ENCODE measurements at places on chromosomes 6 and 20.
A peak's percentile ranks its signal among the peaks of the same experiment; 100 is the strongest.

DNA sequence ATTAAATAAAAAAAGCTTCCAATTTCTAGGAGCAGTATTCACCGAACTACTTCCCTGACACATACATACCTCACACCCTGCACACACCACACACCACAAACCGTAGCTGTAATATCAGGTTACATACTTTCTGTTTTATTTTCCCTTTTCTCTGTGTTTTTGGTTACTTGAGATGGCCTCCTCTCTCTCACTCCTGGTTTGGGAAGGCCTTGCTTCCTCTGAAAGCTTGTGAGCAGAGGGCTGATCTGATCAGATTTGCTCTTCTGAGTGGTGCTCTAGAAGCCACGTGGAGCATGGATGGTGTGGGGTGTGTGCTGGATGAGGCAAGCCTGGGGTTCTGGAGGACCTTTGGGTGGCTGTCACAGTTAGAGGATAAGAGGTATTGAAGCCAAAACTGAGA is 20.9 kb downstream of the UTRN start:
- peak; percentile 60 for DNase-seq

DNA sequence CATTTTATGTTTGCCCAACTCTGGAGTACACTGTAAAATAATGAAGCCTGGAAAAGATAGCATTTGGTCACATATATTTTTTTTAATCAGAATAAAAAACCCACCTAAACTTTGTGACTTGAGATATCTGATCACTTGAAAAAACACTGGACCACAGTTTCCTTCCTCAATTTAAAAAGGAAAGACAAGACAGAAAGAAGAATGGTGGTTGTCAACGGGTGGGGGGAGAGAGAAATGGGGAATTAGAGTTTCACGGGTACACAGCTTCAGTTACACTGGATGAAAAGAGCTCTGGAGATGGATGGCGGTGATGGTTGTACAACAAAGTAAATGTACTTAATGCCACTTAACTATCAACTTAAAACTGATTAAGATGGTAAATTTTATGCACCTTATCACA is 14.7 kb upstream of the DST start:
- DNase-seq: no peak

DNA sequence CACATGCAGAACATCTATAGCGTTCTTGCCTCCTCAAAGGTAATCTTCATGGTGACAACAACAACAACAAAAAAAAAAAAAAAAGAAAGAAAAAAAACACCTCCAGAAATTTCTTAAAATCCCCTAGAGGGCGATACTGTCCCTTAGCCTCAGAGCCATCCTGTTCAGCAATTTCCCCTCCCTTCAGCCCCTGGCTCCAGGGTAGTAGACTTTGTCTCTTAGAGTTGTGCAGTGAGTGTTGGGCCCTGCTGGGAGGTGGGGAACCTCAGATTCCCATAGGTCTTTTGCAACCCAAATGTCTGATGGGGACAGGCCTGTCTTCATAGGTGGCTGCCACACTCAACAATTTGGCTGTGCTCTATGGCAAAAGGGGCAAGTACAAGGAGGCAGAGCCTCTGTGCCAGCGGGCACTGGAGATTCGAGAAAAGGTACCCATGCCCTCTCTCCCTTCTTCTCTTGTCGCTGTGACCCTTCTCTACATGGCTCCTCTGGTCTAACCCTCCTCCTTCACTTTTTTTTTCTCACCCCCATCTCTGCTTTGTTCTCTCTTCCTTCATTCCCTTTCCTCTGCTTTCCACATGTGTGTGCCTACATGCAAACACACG is 6.0 kb upstream of the PTK7 start:
- peak; percentile 71 for DNase-seq

GRCh38 chr20:3046677-3047462 is 1.0 kb downstream of the MRPS26 start:
- peak; percentile 24 for DNase-seq

- DNase-seq: no peak
Observed at GRCh38 chr6:148758492-148758891, 11.7 kb downstream of the UST start.

GRCh38 chr20:11247046-11248010 is 573.5 kb upstream of the JAG1 start:
- no peak for DNase-seq

DNA sequence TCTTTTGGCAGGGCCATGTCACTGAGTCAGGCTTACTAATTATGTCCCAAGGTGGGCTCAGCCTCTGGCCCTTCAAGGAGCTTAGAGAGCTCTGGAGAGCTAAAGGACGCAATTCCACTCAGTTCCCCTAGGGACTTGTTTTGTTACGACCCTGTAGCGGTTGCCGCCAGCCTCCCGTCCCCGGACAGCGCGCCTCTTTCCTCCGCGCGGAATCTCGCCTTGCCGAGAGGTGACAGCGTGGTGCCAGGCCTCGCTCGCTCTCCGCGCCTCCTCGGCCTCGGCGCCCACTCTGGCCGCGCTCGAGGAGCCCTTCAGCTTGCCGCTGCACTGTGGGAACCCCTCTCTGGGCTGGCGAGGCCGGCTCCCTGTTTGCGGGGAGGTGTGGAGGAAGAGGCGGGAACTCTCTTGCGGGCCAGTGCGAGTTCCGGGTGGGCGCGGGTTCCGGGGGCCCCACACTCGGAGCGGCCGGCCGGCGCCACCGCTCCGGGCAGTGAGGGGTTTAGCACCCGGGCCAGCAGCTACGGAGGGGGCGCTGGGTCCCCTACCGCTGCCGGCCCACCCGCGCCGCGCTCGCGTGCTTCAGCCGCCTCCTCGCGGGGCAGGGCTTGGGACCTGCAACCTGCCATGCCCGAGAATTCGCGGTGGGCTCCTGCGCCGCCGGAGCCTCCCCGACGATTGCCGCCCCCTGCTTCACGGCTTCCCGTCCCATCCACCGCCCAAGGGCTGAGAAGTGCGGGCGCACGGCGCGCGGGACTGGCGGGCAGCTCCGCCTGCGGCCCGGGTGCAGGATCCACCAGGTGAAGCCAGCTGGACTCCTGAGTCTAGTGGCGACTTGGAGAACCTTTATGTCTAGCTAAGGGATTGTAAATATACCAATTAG is 9.9 kb upstream of the ZNF311 start:
- peak; percentile 13 for DNase-seq

DNA sequence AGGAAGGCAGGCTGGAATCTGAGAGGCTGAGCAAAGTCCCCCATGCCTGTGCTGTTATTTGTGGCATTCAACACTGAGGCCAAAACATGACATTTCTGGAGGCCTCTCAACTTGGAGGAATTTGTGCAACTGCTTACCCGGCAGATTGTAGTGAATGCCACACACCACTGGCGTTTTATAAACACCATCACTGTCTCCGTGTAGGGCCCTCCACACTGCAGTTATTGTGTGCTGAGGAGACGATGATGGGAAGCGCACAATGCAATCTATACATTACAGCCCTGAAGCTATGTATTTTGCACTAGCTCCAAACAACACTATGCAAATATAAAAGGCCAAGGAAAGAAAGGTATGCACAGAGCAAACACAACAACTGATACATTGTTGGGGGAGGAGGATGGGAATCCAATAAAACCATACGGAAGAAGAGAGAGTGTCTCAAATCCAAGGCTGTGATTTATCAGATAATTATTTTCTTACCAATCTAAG is 106.5 kb downstream of the SMLR1 start:
- peak; percentile 34 for DNase-seq

GRCh38 chr6:6962699-6963098 is 145.1 kb upstream of the RREB1 start:
- DNase-seq: no peak

DNA sequence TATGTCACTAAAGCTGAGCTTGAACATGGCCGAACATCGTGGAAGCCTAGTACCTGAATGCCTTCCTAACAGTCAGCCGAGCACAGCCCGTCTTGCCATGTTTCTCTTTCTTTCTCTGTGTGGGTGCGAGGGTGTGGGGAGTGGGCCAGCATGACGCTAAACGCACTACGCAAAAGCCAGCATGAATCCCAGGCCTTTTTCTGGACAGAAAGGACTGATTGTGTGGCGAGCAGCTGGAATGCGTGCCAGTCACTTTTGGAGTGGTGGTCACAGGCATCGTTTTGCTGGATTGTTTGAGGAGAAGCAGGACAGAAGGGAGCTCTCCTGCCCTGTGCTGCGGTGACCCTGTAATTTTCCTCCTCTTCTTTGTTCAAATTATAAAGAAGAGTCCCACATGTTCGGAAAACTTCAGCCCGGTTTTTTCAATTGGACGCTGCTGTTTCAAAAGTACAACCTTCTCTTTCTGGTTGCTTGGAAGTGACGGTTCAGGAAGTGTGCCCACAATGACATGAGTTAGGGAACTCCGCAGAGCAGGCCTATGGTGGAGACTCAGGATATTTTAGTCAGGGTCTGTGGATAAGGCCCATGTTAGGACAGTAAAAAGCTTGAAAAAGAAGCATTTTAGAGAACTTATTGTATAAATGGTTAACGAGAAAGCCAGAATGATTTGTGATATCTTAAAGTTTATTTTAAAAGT is 54.3 kb downstream of the PDE7B start:
- DNase-seq: no peak

DNA sequence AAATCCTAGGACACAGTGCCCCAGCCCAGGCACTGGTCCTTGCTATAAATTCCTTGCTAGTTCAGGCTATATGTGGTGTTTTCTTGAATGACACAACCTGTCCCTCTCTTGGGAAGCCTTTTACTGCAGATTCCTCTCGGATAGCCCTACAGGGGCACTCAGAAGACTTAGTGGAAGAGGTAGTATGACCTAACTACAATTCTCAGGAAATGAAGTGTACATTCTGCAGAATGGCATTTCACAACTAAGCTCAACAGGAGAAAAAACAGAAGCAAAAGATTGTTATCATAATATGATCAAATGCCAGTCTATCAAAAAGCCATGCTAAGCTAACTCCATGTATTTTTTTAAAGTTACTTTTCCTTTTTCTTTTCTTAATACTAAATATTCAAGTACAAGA is 66.3 kb upstream of the FBXL4 start:
- DNase-seq: peak; percentile 49

- DNase-seq: peak; percentile 38
Observed at GRCh38 chr20:13638162-13638495, 603 bp downstream of the TASP1 start.

- DNase-seq: peak; percentile 91
Observed at GRCh38 chr6:30721198-30722024, 1.3 kb downstream of the TUBB start.

GRCh38 chr6:20350215-20350614 is 51.5 kb upstream of the E2F3 start:
- DNase-seq: peak; percentile 60

DNA sequence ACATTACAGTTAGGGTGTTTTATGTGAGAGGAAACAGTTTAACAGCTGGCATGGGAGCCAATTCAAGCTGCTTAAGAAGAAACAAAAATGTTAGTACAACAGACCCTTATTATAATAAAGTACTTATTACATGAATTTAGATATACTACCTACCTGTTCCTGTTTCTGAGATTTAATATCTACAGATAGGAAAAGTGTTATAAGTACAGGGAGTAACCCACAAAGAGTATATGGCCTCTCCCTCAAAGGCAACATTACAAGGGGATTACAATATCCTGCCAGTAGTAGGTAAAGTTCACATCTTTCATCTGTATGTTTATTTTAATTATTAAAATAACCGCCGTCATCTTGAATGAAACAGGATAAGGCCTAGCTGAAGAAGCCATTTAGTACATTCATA is 1.8 kb upstream of the ME1 start:
- DNase-seq: no peak

DNA sequence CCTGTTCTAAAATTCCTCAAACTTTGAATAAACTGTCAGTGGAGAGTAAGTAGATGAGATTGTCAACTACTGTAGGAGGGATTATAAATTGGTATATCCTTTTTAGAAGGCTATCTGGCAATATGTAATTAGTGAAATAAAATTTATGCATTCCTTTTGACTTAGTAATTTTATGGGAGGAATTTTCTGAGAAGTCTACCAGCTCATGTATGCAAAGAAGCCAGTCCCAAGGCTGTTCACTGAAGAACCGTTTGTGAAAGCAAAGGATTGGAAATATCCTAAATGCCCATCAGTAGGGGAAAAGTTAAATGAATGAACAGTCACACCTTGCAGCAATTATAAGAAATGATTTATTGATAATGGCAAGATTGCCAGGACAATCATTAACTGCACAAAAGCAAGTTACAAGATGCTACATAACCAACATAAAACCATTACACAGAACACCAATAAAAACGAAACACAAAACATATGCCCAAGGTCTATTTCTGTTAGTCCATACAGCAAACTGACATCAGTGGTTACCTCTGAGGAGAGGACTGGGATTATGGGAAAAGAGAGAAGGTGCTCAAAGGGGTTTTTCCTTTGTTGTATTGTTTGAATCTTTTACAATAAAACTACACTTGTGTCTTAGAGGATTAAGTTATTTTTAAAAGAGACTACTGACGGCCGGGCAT is 4.6 kb upstream of the DSTN start:
- peak; percentile 68 for DNase-seq

GRCh38 chr6:130026859-130027258 is 8.5 kb downstream of the L3MBTL3 start:
- DNase-seq: no peak

DNA sequence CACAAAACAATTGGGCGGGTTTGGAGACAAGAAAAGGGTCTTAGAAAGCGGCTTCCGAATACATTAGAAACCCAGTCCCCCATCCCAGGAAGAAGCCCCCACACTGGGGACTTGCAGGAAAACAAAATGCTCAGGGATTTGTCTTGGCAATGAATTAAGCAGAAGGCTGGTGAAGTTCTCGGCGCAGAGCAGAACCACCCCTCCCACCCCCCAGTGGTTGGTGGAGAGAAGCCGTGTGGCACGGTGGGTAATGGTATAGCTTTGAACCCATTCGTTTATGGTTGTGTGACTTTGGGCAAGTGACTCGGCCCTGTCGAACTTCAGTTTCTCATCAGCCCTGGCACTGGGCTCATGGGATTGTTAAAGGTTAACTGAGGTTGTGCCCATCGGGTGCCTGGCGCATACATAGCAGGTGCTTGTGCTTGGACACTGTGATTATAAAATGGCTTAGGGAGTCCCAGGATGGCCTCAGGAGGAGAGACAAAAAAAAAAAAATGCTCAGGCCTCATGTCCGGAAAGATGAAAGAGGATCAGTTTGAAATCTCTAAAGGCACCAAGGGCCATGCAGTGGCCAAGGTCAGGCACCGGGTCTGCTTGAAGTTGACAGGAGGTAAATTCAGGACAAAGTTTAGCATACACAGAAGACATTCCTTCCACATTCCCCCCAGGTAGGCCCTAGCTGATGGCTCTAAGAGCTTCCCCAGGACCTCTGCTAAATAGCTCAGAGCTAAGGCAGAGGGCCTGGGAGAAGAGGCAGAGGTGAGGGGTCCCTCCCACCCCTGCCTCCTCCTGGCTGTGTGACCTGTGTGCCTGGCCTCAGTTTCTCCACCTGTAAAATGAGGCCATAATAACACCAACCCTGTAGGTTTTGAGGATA is 120.1 kb upstream of the PTPN1 start:
- DNase-seq: no peak

DNA sequence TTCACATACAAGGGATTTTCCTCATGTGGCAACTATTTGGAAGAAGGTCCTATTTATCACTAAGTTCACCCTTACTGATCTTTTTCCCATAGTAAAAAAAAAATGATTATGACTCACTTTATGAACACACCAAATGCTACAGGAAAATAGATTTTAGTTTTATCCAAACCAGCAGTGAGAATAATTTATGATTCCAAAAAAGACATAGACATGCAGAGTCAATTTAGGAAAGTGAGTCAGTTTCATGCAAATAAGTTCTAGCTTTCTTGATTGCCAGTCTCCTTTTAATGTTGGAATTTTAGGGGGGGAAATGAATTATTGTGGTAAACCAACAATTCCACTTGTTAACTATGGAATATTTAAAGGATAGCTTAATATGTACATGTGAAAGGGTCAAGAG is 64.0 kb upstream of the RNF146 start:
- DNase-seq: no peak

Measured in EL (cell line).